ENCODE measurements at places on chromosomes 11 and 22.

- no peak for DNase-seq
Measured at GRCh38 chr22:44738347-44738715, 14.0 kb upstream of the ARHGAP8 start.

GRCh38 chr11:25727944-25728343 lies 604.0 kb upstream of the ANO3 start:
- DNase-seq: no peak

DNA sequence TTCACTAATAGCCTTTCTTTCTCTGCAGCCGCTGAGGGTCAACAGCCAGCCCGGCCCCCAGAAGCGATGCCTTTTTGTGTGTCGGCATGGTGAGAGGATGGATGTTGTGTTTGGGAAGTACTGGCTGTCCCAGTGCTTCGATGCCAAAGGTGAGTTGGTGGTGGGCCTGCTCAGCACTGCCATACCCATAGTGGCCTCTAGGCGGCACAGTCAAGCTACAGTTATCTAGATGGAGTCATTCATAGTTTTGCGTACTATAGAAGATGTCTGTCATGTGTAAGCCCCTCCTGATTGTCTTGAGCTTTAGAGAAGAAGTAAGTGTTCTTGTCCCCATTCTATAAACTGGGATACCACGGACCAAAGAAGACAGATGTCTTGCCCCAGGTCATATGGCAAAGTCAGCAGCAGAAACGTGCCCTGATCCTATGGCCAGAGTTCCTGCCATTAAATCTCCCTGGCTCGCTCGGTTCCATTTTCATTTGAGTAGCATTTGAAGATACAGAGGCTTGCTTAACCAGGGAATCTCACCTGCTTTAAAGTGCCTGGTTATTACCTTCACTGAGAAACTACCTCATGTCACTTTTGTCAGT lies 42.1 kb upstream of the CRTAM start:
- peak; percentile 79 for DNase-seq

GRCh38 chr11:13602844-13603243 lies 65.6 kb upstream of the FAR1 start:
- DNase-seq: no peak

GRCh38 chr22:37442135-37442534 lies 14.9 kb upstream of the ELFN2 start:
- no peak for DNase-seq

GRCh38 chr11:102950622-102951081 lies 4.9 kb downstream of the MMP13 start:
- no peak for DNase-seq

DNA sequence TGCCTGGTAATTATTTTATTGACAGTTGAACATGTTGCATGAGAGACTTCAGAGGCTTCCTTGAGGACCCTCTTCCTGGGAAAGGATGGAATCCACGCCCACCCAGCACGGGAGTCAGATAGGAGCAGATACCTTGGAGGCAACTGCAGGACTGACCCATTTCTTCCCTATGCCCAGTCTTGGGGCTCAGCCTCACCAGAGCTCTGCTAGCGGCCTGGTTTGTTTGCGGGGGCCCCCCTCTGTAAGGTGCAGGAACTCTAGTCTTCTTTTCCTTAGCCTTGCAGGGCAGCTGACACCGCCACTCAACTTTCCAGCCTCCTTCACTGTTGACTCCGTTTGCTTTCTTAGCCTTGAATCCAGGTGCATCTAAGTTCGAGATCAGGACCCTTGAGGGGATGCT lies 1032.8 kb downstream of the BRD1 start:
- no peak for DNase-seq

DNA sequence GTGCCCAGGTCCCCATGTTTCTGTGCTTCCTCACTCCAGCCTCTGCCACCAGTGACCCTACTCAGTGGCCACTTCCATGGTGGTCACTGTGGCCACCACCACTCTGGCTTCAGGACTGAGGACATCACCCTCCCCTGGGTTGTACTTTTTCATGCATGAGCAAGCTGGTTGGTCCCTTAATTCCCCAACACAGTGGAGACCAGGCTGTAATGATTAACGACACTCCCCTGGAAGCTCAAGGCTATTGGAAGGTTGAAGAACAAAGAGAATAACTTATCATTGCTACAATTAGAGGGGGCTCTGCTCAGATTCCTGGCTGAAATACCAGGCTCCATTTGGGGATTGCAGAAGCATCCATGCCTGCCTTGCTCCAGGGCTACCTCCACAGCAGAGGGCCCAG lies 10.5 kb downstream of the PLAAT4 start:
- no peak for DNase-seq

- DNase-seq: no peak
Measured at GRCh38 chr11:120326845-120327281, 1.8 kb downstream of the TLCD5 start.

DNA sequence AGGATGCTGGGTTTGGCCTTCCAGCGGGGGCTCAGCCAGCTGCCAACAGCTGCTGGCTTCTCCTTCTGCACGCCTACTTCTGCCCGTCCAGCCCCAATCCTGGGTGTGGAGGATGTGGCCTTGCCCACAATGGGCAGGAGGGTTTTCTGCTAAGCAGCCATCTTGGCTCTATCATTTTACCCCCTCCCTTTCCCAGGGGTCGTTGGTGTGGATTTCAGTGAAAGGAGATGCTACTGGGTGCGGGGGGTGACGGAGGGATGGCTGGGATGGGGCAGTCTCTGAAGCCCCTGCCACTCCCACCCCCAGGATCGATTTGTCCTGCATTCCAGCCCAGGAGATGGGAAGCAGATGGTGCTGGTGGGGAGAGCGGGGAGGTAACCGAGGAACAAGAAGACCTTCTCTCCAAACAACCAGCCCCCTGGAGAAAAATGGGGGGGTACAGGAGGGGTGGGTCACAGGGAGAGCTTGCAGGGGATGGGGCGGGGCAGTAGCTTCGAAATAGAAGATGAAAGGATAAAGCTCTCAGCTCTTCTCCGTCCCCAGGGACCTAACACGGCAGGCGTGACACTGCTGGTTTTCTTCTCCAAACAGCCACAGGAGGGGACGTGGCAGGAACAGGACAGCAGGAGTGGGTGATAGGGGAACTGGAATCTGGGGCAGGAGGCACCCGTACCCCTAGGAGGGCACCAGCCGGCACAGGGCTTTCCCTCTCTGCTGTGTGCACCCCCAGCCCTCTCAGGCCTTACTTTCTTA lies 68.9 kb downstream of the NECTIN1 start:
- DNase-seq: no peak

- no peak for DNase-seq
Measured at GRCh38 chr11:16160146-16160545, 196.2 kb downstream of the SOX6 start.

GRCh38 chr11:61950035-61950547 lies at the start of gene BEST1:
Gene BEST1, plus strand, starts transcription at chr11:61950351. Its CDS starts 1,456 bp downstream, at chr11:61951807.
- no peak for DNase-seq

DNA sequence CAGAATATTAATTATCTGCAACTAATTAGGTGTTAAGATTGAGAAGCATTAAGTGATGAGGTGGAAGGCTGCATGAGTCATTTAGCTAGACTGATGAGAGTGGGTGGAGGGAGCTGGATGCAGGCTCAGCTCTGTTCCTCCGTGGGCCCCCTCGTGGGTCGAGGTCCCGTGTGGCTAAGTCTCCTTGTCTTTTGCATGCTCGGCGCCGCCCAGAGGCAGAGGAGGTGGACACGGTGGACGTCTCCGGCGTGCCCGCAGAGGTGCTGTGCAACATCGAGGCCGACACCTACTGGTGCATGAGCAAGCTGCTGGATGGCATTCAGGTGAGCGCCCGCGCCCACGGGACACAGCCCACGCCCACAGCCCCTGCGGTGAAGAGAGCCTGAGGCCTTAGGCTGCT lies 211.6 kb downstream of the TBC1D22A start:
- no peak for DNase-seq

DNA sequence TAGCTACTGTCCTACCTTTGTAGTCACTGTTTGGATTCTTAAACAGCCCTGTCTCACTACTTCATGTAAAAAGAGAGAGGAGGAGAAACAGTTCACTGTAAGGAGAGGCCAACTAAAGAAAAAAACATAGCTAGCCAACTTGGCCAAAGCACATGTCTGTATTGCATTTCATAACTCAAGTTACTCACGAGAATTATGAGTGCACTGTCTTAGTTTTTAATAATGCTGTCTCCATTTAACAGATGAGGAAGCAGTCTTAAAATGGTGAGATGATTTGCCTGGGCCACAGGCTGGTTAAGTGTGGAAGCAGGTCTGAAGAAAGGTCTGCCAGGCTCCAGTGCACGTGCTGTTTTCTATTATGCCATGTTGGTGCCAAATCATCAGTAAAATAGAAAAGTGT lies 104.5 kb downstream of the UVRAG start:
- DNase-seq: no peak

DNA sequence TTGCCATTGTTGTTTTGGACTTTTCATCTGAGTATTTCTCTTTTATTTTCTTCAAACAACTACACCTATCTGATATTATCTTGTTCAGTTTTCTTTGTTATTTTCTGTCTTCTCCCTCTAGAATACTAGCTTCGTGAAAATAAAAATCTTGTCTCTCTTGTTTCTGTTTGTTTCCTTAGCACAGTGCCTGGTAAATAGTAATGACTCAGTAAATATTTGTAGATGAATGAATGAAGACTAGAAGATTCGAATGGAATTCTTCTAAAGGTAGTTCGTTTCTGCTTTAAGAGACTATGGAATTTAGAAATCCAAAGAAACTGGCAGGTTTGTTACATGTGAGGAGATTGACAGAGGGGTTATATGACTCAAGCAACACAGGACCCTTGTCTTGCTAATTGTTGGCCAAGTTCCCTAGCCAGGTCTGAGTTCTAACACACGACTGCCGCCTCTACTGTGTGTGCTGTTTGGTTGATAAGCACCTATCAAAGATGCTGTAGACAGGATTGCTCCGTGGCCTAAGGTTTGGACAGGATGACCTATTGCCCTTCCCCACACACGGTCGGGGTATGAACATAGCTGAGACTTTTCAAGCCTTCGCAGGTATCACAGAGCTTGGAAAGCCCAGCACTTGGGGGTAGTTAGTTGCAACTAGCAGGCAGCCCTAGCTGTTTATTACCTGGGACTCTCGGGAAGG lies 831 bp upstream of the TMEM135 start:
- peak; percentile 16 for DNase-seq

DNA sequence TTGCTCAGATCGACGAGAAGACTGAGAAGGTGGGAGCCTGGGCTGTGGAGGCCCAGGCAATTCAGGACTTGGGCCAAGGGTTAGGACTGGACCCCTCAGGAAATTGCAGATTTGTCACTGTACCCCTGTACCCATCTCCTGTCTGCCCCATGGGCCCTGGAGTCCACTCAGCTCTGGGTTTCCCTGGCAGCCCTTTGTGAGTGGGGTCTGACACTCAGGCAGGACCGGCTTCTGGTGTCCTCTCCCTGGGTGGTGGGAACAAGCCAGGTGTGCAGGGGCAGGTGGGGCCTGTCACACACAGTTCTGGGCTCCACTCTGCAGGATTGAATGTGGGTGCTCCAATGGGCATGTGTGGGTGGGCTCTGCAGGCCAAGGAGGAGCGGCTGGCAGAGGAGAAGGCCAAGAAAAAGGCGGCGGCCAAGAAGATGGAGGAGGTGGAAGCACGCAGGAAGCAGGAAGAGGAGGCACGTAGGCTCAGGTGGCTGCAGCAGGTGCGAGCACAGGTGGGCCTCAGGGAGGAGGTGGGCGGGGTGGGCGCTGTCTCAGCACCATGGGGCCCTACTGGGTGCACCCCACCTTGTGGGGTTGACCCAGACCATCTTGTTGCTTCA lies 21.6 kb downstream of the INCENP start:
- DNase-seq: no peak
